ENCODE measurements at places on chromosomes 1 and 21.

DNA sequence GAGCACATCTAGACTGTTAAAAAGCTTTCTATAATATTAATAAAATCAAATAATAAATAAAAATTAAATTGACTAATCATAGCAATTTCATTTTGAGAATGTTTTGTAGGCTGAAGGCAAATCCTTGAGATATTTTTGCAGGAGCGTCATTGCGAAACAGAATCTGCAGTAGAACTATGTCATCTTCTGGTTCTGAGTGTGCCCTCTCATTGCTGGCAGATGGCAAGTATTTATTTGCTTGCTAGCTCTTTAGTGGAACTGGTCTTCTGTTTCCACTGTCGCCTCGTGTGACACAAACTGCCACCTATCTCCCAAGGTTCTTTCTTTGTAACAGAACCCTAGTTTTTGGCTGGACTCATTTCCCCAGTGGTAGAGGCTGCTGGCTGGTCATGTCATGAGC lies 19.0 kb upstream of the IRF2BP2 start:
- no peak for DNase-seq

DNA sequence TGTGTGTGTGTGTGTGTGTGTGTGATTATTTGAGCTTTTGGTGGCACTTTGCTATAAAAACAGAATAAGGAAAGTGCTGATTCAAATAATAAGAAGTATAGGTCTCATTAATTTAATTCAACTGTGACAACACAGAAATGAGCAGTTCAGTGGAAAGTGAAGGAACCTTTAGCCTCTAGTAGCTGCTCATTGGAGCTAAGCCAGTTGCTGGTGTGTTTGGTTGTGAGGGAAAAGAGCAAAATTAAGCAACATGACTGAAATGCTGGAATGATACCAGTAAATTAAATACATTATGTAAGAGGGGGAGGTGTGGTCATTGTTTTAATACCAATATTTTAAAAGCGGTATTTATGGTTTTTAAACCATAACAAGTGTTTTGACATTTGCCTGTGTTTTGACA lies 55.2 kb downstream of the KIAA0040 start:
- DNase-seq: no peak

- DNase-seq: no peak
These were observed 43.8 kb upstream of the PRRX1 start for GRCh38 chr1:170620164-170620563.

DNA sequence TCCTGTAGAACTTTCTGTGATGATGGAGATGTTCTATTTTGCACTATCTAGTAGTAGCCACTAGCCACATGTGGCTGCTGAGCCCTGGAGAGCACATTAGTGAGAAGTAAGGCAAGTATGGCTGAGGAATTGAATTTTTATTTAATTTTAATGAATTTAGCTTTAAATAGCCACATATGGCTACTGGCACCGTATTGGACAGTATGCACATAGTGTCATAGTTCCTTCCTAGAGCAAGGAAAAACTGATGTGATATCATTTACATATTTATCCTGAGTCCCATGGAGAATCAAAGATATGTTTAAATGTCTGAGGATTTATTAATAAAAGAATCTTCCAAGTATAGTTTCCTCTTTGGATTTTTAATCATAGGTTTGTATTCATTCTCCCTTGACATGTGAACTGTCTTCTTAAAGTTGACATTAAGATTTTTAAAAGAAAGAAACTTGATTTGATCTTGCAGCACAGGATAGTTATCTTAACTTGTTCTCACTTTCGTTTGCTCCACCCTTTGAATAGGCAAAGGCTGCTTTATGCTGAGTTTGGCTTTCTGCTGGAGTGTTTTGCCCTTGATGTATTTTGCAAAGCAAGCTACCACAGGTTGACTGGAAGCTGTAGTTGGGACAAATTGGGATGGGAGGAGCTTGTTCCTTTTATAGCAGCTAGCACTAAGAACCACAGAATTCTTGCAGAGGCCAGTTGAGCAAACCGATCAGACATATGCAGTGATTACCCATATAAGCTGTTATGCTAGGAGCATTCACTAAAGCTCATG lies 129.7 kb downstream of the VPS13D start:
- DNase-seq: no peak

DNA sequence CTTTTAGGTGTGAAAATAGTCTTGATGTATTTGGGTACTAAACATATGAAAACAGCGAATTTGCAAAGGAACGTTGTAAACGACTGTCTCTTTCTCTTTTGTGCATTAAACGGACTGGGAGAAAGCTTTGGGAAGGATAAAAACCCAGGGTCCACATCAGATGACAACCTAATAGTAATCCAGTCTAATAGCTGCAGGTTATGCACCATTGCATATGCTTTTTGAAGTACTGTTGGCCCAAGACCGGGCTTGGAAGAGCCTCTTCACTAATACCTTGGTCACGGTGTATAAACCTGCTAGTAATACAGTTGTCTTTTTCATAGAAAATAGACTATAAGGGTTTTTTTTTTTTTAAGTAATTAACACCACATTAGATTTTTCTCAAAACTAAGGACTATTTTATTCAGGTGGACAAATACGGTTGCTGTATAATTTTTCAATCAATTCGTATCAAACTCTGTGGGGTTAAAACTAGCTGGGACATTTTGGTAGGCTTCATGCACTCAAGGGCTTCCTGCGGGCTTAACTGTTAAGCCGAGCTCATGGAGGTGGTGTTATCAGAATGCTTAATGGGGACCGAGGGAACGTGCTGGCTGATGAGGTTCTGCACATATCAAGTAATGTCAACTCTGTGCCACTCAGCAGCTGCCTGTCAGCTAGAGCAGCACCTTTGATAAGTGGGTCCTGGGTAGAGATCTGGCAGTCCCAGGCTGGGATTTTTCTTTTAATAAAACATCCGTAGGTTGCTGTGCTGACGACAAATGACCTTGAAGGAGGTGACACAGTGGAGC lies 2.1 kb downstream of the RYR2 start:
- no peak for DNase-seq

- no peak for DNase-seq
These were observed 1.1 kb upstream of the NFIA start for GRCh38 chr1:61081144-61081685.

- DNase-seq: no peak
These were observed 1.2 kb upstream of the CD1D start for GRCh38 chr1:158179301-158180041.

GRCh38 chr1:3444736-3445135 lies 9.7 kb upstream of the ARHGEF16 start:
- no peak for DNase-seq

- DNase-seq: no peak
These were observed 24.5 kb upstream of the SLC26A9 start for GRCh38 chr1:205967554-205968335.

GRCh38 chr1:114741963-114742746 lies 15.6 kb downstream of the CSDE1 start:
- no peak for DNase-seq

DNA sequence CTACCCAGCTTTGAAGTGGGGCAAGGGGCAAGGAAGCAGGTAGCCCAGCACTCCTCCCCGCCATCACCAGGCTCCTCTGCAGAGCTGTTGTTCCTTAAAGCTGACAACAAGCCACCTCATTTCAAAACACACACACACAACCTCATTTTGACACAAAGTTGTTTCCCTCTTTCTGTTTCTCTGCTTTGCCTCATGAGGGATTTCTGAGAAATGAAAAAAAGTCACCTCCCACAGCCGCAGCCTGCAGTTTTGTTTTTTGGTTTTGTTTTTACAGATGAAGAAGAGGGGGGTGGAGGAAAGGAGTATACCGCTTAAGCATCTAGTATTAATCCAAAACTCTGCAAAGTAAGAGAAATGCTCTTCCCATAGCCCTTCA lies 12.1 kb downstream of the MCL1 start:
- peak; percentile 81 for DNase-seq

GRCh38 chr1:147892731-147893214 lies 9.8 kb upstream of the GJA8 start:
- peak; percentile 32 for DNase-seq

DNA sequence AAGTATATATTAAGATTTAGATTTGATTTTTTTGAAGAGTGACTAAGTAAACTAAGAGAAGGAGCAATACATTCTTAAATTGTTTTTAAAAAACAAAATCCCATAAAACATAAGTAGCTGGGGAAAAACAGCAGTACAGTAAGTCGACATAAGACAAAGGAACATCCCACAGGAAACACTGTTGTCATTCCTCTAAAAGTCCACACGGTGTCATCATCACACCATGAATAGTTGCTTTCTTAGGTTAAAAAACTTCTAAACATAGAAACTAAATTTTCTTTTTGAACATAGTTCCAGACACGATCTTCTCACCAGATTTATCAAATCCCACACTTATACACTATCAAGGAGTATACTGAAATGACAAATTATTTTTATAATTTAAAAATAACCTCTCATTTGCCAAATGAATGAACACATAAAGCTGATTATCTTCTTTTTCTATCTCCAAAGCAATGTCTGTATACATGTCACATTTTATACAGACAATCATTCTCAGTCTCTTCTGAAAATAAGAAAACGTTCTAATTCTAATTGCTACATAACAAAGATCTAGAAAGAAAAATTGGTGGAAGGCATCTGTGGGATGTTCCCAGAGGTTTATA lies 15.8 kb downstream of the ODF2L start:
- DNase-seq: no peak

- DNase-seq: no peak
These were observed 8.2 kb downstream of the HAPLN2 start for GRCh38 chr1:156627313-156627880.

GRCh38 chr1:112537456-112537855 lies 28.7 kb downstream of the WNT2B start:
- no peak for DNase-seq

DNA sequence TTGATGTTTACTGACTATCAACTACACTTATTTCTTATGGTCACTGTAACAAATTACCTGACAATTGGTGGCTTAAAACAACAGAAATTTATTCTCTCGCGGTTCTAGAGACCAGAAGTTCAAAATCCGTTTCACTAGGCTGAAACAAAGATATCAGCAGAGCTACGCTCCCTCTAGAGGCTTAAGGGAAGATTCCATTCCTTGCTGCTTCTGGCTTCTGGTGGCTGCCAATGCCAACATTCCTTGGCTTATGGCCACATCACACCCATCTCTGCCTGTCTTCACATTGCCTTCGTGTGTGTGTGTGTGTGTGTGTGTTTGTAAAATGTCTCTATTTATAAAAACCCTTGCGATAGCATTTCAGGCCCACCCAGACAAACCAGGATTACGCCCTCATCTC lies 66.4 kb downstream of the LMX1A start:
- no peak for DNase-seq

GRCh38 chr1:172184506-172185191 lies 235.8 kb upstream of the C1orf105 start:
- DNase-seq: no peak

GRCh38 chr1:4694492-4694891 lies 40.1 kb downstream of the AJAP1 start:
- no peak for DNase-seq

- no peak for DNase-seq
These were observed 105.6 kb downstream of the ERG start for GRCh38 chr21:38392661-38393060.

DNA sequence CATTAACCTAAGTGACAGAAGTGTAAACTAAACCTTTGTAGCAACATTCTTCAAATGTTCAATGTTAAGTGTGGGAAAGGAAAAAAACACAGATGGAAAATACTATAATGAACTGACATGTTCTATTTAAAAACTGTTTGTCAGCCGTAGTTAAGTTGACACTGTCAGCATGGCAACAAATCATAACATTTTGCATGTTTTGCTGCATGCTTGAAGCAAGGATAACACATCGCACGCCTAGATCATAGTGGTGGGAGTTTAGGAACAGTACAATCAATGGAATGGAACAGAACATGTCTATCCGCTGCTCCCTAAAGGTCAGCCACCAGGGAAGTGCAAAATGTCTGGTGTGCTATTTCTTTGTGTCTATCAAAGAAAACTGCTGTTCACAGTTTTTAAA lies 62.5 kb upstream of the ESRRG start:
- no peak for DNase-seq

GRCh38 chr1:175146529-175147213 lies 45.9 kb downstream of the KIAA0040 start:
- peak; percentile 68 for DNase-seq

All from stimulated activated naive CD8-positive, alpha-beta T cell treated with anti-CD3 and anti-CD28 coated beads, Interleukin-15, amount 100 ng/mL, for 72 hours (primary cell).